ENCODE measurements at places on chromosomes 11 and 22.

DNA sequence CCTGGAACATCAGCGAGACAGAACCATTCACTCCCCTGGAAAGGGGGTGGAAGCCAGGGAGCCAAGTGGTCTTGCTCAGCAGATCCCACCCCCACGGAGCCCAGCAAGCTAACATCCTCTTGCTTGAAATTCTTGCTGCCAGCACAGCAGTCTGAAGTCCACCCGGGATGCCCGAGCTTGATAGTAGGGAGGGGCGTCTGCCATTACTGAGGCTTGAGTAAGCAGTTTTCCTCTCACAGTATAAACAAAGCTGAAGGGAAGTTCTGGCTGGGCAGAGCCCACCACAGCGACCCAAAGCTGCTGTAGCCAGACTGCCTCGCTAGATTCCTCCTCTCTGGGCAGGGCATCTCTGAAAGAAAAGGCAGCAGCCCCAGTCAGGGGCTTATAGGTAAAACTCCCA, 764.8 kb upstream of the LUZP2 start:
- DNase-seq, result no peak

DNA sequence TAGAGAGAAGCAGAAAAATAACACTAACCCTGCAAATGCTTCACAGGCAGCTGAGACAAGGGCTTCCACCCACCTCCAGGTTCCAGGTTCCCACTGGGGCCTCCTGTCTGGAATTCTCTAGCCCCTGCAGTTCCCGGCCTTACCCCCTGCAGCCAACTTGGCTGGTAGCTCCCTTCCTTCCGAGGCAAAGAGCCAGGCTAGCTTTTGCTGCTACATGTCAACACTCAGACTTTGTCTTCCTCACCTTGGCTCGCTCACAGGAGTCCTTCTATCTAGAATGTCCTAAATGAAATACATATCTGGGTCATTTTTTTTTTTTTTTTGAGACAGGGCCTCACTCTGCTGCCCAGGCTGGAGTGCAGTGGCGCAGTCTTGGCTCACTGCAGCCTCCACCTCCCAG, 9.9 kb upstream of the TTLL1 start:
- no peak for DNase-seq

GRCh38 chr22:22913989-22914388, 26.4 kb downstream of the IGLL5 start:
- DNase-seq, result no peak

GRCh38 chr11:32325187-32325586, 110.2 kb downstream of the WT1 start:
- no peak for DNase-seq

DNA sequence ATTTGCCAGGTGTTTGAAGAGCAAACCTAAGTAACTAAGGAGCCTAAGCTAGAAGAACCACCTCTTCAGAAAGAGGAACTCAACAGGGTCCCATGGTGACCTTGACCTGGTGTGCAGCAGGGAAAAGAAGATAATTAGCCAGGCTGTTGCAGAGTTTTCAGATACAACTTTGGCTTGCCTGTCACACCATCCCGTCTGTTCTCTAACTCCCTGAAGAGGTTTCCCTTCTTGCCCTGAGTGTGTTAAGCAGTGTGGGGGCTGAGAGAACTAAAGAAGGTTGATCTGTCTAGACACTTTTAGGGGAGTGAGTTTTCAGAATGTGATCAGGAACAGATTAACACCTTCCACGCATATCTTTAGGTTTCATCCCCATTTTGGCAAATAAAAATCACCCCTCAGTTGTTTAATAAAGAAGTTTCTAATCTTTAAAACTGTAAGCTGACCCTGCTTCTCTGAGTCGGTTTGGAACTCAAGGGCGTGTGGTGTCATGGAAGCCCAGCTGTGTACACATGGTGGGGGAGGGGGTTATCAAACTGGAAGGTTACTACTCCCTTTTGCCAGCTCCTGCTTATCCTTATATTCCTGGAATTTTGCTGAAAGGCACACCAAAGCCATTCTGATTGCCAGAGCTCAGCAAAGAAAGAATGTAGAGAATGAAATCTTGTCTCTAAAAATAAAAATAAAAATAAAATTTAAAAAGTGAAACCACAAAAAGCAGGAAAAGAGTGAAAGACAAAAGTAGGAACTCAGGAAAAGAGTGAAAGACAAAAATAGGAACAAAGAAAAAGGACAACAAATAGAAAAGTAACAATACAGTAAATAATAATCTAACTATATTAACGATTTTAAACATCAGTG, 70.2 kb downstream of the DBX1 start:
- DNase-seq, result no peak

DNA sequence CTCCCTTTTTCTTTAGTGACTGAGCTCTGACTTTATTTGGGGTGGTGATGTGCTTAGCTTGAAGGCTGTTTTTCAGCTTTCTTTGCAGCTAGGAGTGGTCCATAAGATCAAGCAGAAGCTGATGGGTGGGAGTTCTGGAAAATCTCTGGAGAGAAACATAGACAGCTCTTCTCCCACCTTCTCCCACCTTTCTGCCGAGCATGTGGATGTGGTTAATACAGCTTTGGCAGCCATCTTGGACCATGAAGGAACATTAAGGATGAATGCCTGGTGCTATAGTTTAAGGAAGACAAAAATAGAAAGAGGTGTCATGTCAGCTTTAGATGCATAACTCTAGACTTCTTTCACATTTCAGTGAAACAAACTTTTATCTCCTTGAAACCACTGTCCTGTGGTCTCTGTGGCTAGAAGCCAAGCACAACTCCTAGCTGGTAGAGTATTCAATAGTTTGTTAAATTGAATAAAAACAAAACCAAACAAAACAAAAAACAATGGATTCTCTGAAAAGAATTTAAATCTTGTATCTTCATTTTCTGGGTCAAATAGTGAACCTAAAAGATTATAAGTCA, 203.6 kb upstream of the SESN3 start:
- DNase-seq, result no peak

DNA sequence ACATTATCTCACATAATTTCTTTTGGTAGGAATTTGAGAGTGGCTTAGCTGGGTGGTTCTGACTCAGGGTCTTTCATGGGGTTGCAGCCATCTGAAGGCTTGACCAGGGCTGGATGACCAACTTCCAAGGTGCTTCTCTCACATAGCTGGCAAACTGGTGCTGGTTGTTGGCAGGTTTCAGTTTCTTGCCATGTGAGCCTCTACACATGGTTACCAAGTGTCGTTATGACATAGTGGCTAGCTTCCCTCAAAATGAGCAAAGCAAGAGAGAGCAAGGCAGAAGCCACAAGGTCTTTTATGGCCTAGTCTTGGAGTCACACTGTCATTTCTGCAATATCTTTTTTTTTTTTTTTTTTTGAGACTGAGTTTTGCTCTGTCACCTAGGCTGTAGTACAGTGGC, 4.2 kb upstream of the TFIP11 start:
- no peak for DNase-seq

DNA sequence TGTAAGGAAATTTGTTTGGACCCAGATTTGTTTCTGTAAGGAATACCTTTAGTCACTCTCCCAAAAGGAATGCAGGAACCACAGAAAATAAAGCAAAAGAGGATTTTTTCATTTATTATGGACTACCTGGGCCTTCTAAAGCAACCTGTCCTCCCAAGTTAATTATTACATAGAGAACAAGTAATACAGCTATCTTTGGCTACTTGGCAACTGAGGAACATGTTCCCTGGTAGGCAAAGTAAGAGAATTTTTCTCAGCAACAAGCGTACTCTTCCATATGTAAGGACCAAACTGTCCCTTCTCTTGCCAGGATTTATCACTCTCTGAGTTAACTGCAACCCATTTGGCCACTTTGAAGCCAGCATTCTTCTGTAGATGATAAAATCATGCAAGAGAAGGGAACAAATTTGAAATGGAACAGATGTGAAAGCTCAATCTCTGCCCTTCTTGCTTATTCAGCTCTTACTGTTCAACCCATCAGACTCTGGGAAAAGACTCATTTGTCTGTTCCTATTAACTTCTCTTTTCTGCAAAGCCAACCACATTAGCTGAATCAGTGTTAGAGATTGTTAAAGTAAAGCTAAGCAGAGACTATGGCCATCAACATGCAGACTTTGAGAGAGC, 190.2 kb downstream of the SWAP70 start:
- no peak for DNase-seq

- DNase-seq, result no peak
Measured at GRCh38 chr11:43830928-43831440, 49.6 kb upstream of the ALKBH3 start.

DNA sequence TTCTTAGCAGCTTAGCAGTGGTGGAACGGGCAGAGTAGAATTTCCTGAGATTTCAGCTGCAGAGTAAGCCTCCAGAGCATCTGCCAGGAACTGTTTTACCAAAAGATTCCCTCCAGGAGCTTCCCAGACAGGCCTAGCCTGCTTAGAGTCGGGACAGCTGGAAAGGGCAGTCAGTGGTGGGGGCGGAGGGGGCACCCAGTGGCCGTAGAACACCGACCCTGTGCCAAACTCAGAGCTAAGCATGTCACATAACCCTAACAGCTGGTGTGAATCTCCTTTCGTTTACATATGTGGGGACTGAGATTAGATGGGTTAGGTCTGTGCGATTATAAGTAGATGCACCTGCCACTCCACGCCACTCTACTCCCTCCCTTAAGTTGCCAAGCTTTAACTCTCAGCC, 80.0 kb upstream of the CRTAM start:
- DNase-seq, result no peak

DNA sequence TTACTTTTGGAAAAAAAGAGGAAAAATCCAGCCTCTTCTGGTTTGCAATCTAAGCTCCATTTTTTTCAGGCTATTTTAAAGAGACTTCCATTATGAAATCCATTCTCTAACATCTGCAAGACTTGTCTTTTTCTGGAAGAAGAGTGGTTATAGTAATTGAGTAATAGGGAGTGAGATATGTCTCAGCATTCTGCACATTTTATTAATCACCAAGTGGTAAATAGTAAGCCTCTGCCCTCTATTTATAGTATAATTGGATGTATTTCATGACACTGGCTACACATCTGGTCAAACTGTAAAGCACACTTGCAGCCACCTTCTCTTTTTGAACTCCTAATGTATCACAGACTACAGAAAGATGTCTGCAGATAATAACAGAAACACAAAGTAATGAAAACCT, 391.1 kb downstream of the ETS1 start:
- no peak for DNase-seq

DNA sequence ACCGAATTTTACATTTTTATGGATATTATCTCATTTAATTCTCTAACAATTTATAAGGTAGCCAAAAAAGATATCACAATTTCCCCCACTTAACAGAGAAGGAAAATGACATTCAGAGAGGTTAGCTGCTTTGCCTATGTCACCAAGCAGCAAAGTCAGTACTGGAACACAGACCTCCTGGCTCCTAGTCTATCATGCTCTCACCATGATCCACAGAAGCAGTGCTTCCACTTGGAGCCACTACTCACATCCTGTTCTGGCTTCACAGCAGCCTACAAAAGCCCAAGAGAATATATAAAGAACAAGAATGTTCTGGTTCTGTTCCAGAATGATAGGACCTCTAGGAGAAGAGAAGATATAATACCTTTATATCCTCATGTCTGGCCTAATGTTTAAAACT, 59.5 kb upstream of the SCUBE2 start:
- no peak for DNase-seq

DNA sequence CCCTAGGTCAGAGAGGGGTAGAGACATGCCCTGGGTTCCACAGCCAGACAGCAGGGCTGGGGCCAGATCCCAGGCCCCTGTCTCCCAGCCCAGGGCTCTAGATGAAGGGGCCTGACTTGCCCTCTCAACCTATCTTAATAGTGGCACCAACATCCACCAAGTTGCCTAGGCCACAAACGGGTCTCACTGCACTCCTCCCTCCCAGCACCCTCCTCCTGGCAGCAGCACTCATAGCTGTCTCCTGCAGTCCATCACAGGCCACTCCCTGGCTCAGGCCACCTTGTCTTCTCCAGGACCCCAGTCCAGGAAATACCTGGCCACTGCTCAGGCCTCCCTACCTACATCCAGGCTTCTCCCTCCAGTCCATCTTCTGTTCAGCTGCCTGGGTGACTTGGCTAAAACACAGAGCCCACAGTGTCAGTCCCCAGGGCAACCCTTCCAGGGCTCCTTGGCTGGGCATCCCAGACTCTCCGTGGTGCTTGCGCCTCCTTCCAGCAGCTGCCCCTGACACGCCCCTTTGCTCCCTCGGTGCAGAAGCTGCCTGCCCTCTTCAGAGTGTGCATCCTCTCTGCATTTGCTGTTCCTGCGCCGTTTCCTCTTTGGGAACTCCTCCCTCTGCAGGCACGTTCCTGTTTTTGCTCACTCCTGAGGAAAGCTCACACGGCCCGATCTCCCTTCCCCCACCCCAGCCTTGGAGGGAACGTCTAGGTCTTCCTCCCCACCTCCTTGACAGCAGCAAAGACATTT, 40.5 kb downstream of the LRRC32 start:
- no peak for DNase-seq

- no peak for DNase-seq
Measured at GRCh38 chr11:17343907-17344306, 7.7 kb upstream of the NCR3LG1 start.

DNA sequence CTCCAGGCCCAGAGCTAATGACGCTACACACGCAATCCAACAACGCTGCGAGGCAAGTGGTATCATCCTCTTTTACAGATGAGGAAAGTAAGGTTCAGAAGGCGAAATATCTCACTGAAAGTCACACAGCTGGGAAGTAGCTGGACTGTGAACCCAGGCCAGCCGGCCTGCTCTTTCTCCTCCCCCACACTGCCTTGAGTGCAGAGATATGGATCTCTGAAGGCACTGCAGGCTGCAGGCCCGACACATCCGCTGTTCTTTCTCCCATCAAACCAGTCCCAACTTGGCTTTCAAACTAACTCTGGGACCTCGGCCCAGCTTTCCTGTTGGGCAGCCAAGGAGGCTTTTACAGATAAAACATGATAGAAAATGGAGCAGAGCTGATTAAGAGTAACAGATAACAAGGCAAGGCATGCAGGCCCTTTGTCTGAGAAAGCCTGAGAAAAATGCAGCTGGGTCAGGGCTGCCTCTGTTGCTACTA, 64.0 kb upstream of the PTPRJ start:
- no peak for DNase-seq

DNA sequence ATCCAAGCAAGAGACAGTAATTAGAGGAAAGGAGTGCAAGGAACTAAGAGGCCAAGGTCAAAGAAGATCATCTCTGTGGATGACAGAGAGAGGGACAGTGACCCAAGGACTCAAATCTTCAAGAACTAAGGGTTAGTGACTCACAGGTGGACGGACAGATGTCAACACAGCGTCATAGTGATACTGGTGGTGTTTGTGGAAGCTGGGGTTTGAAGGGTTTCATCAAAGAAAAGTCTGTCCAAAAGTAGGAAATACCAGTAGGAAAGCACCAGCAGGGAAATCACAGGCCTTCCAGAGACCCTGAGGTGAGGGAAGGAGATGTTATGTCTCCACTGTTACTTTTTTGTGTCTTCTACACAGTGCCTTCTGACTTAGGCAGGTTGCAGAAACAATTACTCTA, 32.2 kb downstream of the IL10RA start:
- no peak for DNase-seq

All from cortex of kidney (tissue), 1 donor.